ENCODE measurements at places on chromosomes 12 and 14. TPM values are rescaled to one million over a fixed set of nuclear protein-coding genes. Genes with fewer than 3 reads are reported as not detected.

The GRIP1 gene
- total RNA-seq: not detected

The TAS2R9 gene
- not detected for total RNA-seq

The ASCL1 gene
- not detected for total RNA-seq

DNA sequence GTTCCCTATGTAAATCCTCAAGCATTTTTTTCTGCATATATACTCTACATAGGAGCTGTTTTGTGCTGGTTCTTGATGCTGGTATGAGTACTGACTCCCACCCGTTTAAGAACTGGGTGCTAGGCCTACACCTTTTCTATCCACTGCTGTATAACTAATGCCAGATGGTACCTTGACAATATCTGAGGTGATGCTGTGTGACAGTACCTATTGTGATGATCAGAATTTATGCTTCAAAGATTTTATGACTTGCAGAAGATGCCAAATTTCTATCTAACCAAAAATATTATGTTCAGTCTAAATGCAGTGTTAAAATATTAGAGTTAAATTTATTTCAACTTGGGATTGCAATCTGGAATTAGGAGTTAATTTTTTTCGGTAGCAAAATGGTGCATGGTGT is 272.3 kb upstream of the NOVA1 start:
- no peaks in the 10 kb centered on the region for H3K4me1 ChIP-seq
- no peak for DNase-seq
- 0 out of 2 replicates have a peak, but pooled peaks cover 5% of the 10 kb centered on the region for H3K36me3 ChIP-seq
- no peak overlapping the region for H3K27ac ChIP-seq
- H3K4me3 ChIP-seq: no peak overlapping the region
- no peaks in the 10 kb centered on the region for H3K27me3 ChIP-seq

DNA sequence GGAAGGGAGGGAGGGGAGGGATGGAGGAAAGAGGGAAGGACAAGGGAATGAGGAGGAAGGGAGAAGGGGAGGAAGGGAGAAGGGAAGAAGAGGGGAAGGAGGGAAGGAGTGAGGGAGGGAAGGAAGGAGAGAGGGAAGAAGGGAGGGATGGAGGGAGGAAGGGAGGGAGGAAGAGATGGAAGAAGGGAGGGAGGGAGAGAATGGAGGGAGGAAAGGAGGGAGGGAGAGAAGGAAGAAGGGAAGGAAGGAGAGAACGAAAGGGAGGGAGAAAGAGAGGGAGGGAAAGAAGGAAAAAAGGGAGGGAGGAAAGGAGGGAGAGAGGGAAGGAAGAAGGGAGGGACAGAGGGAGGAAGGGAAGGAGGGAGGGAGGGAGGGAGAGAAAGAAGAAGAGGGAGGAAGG is 49.5 kb downstream of the RIMBP2 start:
- no peak overlapping the region for H3K27ac ChIP-seq
- no peaks in the 10 kb centered on the region for H3K27me3 ChIP-seq
- H3K4me1 ChIP-seq: no peaks in the 10 kb centered on the region
- H3K36me3 ChIP-seq: 0 out of 2 replicates have a peak, but pooled peaks cover 10% of the 10 kb centered on the region
- no peak for DNase-seq
- H3K4me3 ChIP-seq: no peak overlapping the region

DNA sequence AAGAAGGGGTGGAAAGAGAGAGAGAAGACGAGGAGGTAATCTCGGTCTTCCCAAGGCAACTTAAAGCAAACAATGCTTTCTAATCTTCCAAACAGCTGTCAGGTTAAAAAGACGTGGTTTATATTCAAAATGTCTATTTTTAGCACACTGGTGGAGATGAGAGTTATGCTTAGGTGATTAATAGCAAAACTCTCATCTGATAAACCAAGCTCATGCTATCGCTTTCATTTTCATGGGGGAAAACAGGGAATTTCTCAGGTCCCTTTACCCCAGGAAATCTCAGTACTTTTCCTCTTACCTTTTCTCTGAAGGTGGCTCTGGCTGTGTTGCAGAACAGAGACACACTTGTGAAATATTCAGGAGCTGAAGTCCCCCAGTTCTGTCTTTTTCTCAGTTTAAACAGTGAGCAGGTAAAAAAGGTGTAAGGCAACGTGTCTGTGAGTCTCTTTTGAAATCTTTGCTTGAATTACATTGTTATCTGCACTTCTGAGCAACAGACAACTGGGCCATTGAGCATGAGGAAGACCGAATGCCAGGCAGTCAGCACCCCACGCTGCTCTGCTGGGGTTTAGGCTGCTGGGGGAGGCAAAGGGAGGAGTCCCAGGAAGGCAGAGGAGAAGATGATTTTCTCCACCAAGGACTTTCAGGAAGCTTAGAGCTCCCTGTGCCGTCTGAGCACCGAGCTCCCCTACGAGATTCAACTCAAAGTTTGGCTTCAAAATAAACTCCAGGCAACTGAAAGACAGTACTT is 759.3 kb downstream of the BCL11B start:
- H3K4me3 ChIP-seq: no peak overlapping the region
- no peaks in the 10 kb centered on the region for H3K27me3 ChIP-seq
- no peak for DNase-seq

GRCh38 chr12:113055594-113056380 is 743 bp upstream of the DTX1 start:
- peaks cover 22% of the 10 kb centered on the region for H3K27me3 ChIP-seq
- H3K27ac ChIP-seq: no peak overlapping the region
- H3K36me3 ChIP-seq: no peaks in the 10 kb centered on the region
- H3K4me3 ChIP-seq: no peak overlapping the region

GRCh38 chr12:52380271-52380694 is 5.2 kb downstream of the KRT84 start:
- no peaks in the 10 kb centered on the region for H3K36me3 ChIP-seq
- H3K4me1 ChIP-seq: no peaks in the 10 kb centered on the region
- peak; percentile 26 for DNase-seq
- no peak overlapping the region for H3K4me3 ChIP-seq

GRCh38 chr14:22483863-22484593 is 105.0 kb downstream of the DAD1 start:
- peaks cover 38% of the 10 kb centered on the region for H3K27me3 ChIP-seq
- H3K4me3 ChIP-seq: no peak overlapping the region
- DNase-seq: no peak
- H3K27ac ChIP-seq: no peak overlapping the region

Data from HFFc6 (cell line).